ENCODE measurements at places on chromosomes 6 and 20. TPM values are rescaled to one million over a fixed set of nuclear protein-coding genes. Genes with fewer than 3 reads are reported as not detected.

The ZBTB12 gene
- total RNA-seq: 10.3 TPM

The IMPG1 gene
- total RNA-seq: not detected

The VSTM2L gene
- total RNA-seq: 0.69 TPM

The SLC17A2 gene
- total RNA-seq: not detected

The TTLL9 gene
- not detected for total RNA-seq

The MCCD1 gene
- not detected for total RNA-seq

The SMIM29 gene
- total RNA-seq: 25.1 TPM

DNA sequence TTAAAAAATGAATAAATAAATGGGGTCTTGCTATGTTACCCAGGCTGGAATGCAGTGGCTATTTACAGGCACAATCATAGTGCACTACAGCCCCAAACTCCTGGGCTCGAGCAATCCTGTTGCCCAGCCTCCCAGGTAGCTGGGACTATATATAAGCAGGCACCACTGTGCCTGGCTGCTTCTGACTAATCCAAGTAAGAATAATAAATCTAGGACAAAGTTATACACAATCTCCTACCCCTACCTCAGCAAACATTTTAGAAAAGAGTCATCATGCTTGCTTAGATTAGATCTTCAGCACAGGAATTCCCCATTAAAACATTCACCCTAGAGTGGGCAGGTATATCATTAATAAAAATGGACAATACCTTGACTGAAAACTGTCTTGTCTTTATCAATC is 124.6 kb downstream of the REV3L start:
- H3K27ac ChIP-seq: no peak overlapping the region
- H3K27me3 ChIP-seq: no peaks in the 10 kb centered on the region
- no peaks in the 10 kb centered on the region for H3K4me1 ChIP-seq

- no peak overlapping the region for H3K4me3 ChIP-seq
- no peak for DNase-seq
- H3K27me3 ChIP-seq: peaks cover 10% of the 10 kb centered on the region
- no peaks in the 10 kb centered on the region for H3K36me3 ChIP-seq
- H3K4me1 ChIP-seq: no peaks in the 10 kb centered on the region
- H3K27ac ChIP-seq: no peak overlapping the region
These were observed 43.7 kb upstream of the VSX1 start for GRCh38 chr20:25125636-25126035.

- H3K36me3 ChIP-seq: no peaks in the 10 kb centered on the region
- H3K27me3 ChIP-seq: 0 out of 2 replicates have a peak, but pooled peaks cover 7% of the 10 kb centered on the region
- H3K4me3 ChIP-seq: no peak overlapping the region
These were observed 130.6 kb downstream of the BMP7 start for GRCh38 chr20:57135875-57136274.

DNA sequence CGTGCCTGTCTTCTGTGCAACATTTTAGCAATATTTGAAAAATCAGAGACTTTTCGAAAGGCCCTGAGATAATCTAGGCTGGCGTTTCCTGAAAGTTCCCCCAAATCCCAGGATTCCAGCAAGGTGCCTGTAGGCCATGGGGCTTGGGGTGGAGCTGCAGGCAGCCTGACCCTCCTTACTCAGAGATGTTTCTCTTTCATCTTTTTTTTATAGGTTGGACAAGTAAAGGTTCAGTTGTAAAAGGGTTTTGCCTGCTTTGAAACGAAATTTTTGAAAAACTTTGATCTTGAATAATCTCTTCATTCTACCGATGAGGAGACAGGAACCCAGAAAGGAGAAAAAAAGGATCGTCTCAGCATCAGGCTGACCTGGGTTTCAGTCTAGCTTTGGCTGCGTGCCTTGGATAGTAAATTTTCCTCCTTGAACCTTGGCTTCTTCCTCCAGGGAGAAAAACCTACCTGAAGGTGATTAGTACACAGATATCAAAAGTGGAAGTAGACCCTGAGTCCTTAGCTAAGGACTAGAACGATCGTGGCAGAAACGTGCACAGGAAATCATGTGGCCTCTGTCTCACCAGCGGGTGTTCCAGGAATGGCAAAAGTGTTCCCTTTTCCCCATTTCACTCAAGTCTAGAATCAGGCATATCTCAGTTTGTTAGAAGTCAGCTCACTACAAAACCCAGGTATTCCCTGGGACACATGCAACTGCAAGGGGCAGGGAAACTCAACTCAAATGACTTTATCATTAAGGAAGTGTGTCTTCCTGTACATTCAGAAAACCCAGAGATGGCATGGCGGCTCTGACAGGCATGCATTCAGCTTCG is 128.2 kb upstream of the PTPN1 start:
- peaks cover 15% of the 10 kb centered on the region for H3K4me1 ChIP-seq
- no peak overlapping the region for H3K4me3 ChIP-seq
- no peak overlapping the region for H3K27ac ChIP-seq
- no peaks in the 10 kb centered on the region for H3K27me3 ChIP-seq

DNA sequence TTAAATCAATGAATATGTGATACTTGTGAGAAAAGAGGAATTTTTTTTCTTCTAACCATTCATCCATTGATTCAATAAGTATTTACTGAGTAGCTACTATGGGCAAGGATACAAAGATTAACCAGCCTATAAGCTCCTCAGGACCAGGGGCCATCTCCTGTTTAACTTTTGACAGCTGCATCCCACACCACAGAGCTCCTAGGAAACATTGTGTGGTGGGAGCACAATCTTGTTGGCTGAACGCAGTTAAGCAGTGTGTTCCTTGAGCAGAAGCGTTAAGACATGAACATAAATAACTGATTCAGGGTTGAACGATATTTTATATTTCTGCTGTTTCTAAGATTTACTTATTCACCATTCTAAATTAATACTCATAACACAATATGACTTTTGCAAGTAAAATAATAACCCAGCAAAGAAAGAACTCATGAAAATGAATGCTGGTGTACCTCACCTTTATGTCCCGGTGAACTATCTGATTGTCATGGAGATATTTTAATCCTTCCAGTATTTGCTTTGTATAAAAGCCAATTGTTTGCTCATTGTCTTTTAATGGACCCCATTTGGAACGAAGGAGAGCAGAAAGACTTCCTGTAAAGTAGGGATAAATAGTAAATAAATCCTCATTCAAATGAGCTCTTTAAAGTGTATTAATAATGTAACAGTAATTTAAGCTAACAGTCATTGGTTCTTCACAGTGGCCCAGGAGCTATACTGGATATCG is 62.6 kb upstream of the MAP7 start:
- H3K4me1 ChIP-seq: peaks cover 46% of the 10 kb centered on the region
- no peak for DNase-seq
- H3K27ac ChIP-seq: no peak overlapping the region
- H3K4me3 ChIP-seq: no peak overlapping the region

DNA sequence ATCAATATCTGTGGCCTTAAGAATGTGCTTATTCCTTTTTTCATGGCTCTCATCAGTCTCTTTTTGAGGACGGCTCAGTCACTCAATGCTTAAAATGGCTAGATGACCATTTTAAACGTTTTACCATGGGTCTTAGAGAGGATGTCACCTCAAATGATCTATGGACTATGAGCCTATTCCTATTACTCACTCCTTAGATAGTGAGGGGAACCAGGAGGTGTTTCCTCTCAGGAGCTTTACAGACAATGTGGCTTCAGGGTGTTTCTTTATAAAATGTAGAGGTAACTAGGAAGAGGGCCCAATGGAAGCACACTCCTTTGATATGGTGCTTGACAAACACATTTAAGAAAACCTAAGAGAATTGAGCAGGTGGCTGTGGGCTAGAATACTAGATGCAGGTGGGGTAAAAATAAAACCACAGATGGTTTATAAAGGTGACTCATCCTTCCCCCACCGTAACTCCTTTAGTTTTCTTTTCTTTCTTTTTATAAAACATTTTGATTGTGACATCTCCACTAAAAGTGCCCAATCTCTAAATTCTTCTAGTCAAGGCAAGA is 1.5 kb upstream of the TMEM200A start:
- H3K4me1 ChIP-seq: no peaks in the 10 kb centered on the region
- no peaks in the 10 kb centered on the region for H3K27me3 ChIP-seq
- H3K4me3 ChIP-seq: peak overlapping the region; percentile 74

DNA sequence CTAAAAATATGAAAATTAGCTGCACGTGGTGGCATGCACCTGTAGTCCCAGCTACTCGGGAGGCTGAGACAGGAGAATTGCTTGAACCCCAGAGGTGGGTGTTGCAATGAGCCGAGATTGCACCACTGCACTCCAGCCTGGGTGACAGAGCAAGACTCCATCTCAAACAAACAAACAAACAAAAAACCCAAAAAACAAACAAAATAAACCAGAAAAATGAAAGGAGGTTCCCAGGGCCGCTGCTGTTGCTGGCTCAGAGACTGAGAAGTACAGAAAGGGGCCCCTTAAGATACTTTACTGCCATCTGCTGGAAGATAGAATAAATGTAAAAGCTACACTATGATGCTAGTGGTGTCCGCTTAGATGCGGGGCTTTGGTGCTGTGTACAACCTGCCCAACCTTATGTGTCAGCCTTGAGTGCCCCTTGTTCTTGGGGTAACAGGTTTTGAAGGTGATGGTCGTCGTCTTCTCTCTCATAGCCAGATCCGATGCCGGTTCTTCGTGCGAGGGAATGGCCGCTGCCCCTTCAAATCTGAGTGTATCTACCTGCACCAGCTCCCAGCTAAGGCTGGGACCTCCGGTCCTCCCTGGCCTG is 2.8 kb upstream of the FANCE start:
- no peak for DNase-seq
- no peaks in the 10 kb centered on the region for H3K27me3 ChIP-seq
- no peaks in the 10 kb centered on the region for H3K36me3 ChIP-seq
- peaks cover 13% of the 10 kb centered on the region for H3K4me1 ChIP-seq
- H3K27ac ChIP-seq: no peak overlapping the region
- H3K4me3 ChIP-seq: no peak overlapping the region

DNA sequence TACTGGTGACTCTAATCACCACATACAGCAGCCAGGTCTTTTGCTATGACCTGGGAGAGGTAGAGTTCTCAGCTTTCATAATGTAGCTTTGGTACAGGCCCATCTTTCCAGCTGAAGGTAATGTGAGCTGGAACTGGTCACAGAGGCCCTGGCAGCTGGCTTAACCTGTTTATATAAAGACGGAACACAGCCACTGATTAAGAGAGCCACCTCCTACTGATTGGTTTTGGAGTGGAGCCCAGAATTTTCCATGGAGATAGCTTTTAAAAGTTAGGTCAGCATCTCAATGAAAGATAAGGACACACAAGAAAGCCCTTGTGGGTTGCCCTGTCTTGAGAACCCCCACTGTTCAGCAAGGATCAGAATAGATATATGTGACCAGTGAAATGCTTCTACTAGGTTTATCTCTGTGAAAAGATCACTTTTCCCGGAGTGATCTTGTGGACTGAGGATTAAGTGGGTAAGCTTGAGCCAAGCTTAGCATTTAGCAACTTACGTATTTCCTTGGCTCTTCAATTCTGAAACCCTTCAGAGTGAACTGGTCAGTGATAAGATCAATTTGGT is 213.7 kb upstream of the CITED2 start:
- H3K27ac ChIP-seq: peak overlapping the region; percentile 63
- no peaks in the 10 kb centered on the region for H3K27me3 ChIP-seq
- H3K36me3 ChIP-seq: no peaks in the 10 kb centered on the region
- H3K4me3 ChIP-seq: peak overlapping the region; percentile 26

- no peak for DNase-seq
- H3K36me3 ChIP-seq: no peaks in the 10 kb centered on the region
- no peaks in the 10 kb centered on the region for H3K27me3 ChIP-seq
- H3K4me1 ChIP-seq: no peaks in the 10 kb centered on the region
- H3K27ac ChIP-seq: no peak overlapping the region
These were observed 116.0 kb downstream of the TRMT11 start for GRCh38 chr6:126102358-126102757.

- no peaks in the 10 kb centered on the region for H3K36me3 ChIP-seq
- H3K4me1 ChIP-seq: peaks cover 38% of the 10 kb centered on the region
- H3K27me3 ChIP-seq: no peaks in the 10 kb centered on the region
- no peak overlapping the region for H3K4me3 ChIP-seq
These were observed 171.8 kb downstream of the TRIM27 start for GRCh38 chr6:28751963-28752350.

GRCh38 chr6:27650620-27651370 is 177.9 kb upstream of the ZNF184 start:
- H3K4me3 ChIP-seq: peak overlapping the region; percentile 2
- H3K36me3 ChIP-seq: no peaks in the 10 kb centered on the region
- no peaks in the 10 kb centered on the region for H3K27me3 ChIP-seq
- peaks cover 14% of the 10 kb centered on the region for H3K4me1 ChIP-seq

DNA sequence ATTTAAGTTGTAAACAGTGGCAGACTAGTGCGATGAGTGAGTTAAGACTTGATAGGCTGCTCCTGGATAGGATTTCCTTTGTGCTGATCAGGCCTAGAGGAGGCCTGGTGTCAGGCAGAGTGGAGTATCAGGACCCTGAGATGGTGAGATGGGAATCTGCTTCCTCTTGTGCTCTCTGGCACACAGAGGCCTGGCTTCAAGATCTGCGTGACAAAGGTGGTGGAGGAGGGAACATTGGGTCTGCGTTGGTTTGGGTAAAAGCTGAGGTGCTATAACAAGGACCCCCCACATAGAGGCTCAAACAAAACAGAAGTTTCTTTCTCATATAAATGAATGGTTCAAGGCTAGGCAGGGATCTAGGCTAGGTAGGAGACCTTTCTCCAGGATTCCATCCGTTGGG is 20.3 kb downstream of the SCAND1 start:
- DNase-seq: no peak
- no peak overlapping the region for H3K4me3 ChIP-seq
- 0 out of 2 replicates have a peak, but pooled peaks cover 3% of the 10 kb centered on the region for H3K36me3 ChIP-seq
- H3K27me3 ChIP-seq: no peaks in the 10 kb centered on the region
- H3K4me1 ChIP-seq: no peaks in the 10 kb centered on the region
- no peak overlapping the region for H3K27ac ChIP-seq

- no peaks in the 10 kb centered on the region for H3K36me3 ChIP-seq
- H3K27me3 ChIP-seq: no peaks in the 10 kb centered on the region
- H3K4me1 ChIP-seq: no peaks in the 10 kb centered on the region
- H3K4me3 ChIP-seq: no peak within 1 kb of the TSS
These were observed at the start of gene CRISP1 for GRCh38 chr6:49866485-49866943. TSS of gene CRISP1 (minus strand) at chr6:49866535. CDS start at chr6:49857400, 9,135 bp downstream.

GRCh38 chr6:13941902-13942301 is 17.1 kb downstream of the RNF182 start:
- no peak overlapping the region for H3K4me3 ChIP-seq
- no peaks in the 10 kb centered on the region for H3K27me3 ChIP-seq
- no peaks in the 10 kb centered on the region for H3K36me3 ChIP-seq

All from HCT116 (cell line).